Activated CD4-positive, alpha-beta T cell treated with anti-CD3 and anti-CD28 coated beads, Interleukin-2, Interleukin-6, amounts not matched to agents 100 ng/mL and 50 ng/mL, durations not matched to agents 16 hours and 8 hours (primary cell): ENCODE measurements at places on chromosomes 12 and 14.

DNA sequence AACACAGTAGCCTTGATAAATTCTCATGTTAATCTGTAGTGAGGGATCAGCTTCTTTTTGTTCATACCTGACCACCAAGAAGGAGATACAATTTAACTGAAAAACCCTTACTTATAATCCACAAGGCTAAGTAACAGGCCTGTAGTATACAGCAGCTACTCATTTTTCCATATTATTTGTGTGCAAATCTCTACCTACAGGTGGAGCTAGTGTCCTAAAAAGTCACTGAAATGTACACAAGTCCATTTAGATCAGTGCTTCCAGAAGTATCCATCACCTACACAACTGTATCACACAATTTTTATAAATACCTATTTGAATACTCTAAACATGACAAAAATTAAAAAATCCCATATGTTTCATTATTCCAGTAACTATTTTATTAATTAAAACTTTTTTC lies 173.2 kb downstream of the SLC35F4 start:
- DNase-seq: peak; percentile 28

DNA sequence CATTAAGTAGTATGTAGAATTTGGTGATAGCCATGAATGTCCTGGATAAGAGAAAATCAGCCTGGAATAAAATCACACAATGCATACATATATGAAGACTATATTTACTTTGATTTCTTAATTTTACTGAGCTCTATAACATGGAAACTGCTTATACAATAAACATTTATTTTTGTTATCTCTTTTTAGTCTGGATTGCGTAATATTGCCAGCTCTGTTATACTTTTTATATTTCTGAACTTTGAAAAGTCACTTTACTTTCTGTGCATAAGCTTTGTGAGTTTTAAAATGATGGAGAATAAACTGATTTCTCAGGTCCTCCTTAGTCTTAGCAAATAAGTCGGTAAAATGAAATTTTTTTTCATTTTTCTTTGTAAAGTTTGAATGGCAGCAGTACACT lies 19.2 kb upstream of the ABCD2 start:
- DNase-seq: no peak

DNA sequence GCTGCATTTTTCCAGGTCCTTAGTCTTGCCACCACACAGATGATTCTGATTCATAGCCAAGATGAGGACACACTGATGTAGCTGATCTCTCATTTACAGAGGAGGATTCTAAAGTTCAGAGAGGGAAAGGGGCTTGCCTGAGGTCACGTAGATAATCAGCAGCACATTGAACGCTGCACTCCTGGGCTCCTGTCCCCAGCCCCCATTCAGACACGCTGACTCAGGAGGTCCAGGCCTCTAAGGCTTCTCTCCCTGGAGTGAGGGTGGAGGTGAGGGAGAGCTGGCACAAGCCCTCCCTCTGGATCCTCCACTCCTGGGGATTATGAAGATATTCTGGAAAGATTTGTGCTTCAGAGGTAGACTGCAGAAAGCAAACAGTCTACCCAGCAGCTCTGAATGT lies 10.3 kb downstream of the NFATC4 start:
- DNase-seq: no peak

GRCh38 chr12:102331419-102331818 lies 133.8 kb upstream of the PMCH start:
- no peak for DNase-seq

- no peak for DNase-seq
These were observed 30.6 kb upstream of the LMO3 start for GRCh38 chr12:16636435-16637055.

DNA sequence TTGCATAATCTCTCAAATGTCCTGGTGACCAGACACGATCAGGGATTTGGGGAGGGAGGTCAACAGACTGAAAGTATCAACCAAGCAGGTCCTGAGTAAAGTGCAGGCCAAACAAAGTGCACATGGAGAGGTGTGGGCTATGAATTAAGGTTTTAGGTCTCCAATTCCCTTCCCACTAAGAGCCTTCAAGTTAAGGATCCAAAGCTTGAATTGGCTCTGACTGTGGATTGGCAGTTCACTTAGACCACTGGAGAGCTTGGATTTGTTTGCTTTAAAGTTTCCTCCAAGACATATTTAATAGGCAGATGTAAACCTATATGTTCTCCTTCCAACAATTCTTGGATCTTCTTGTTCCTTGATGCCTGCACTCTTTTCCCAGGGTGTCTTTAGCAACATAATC lies 129.6 kb upstream of the IGF1 start:
- DNase-seq: no peak

- DNase-seq: no peak
These were observed 46.8 kb upstream of the EIF5 start for GRCh38 chr14:103286968-103287850.

- peak; percentile 85 for DNase-seq
These were observed 391.2 kb downstream of the RAD51B start for GRCh38 chr14:68210729-68211299.

- DNase-seq: no peak
These were observed 168.6 kb downstream of the KITLG start for GRCh38 chr12:88411689-88412088.

- DNase-seq: peak; percentile 87
These were observed 50.3 kb upstream of the SRSF5 start for GRCh38 chr14:69716478-69717187.

GRCh38 chr12:12141000-12141399 lies 70.3 kb downstream of the BCL2L14 start:
- DNase-seq: no peak

GRCh38 chr12:52151153-52151836 lies 40.5 kb downstream of the KRT80 start:
- no peak for DNase-seq

DNA sequence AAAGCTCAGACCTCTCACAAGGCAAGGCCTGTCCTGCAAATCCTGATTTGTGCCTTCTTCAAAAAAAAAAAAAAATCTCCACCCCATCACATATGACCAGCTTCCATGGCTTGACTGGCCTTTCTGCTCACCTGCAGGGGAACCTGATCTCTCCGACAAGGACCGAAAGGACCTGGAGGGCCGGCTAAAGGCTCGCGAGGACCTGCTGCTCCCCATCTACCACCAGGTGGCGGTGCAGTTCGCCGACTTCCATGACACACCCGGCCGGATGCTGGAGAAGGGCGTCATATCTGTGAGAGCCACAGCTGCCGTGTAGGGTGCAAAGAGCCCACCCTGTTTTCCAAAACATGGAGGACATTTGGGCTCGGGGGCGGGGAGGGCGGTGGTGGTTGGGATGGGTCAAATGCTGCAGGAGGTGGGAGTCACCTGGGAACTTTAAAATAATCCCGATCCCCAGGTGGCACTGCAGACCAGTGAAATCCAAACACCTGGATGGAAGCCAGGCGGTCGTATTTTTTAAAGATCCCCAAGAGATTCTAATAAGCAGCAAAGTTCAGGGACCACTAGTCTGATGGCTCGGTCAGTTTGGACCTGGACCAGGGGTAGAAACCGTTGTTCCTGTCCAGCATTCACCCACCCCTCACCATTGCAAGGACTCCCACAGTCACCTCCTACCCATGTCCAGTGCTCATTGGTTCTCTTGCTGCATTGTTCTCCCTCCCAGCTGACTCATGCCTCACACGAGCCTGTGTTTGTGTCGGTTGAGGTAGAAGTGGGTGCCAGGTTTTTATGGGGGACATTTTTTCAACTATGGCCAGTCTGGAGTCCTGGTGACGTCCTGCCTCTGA lies 44.8 kb downstream of the FOXN4 start:
- DNase-seq: peak; percentile 71

- DNase-seq: no peak
These were observed 585 bp upstream of the TEAD4 start for GRCh38 chr12:2958432-2959191.

- peak; percentile 90 for DNase-seq
These were observed 1.8 kb downstream of the IGFBP6 start for GRCh38 chr12:53099071-53099882.

DNA sequence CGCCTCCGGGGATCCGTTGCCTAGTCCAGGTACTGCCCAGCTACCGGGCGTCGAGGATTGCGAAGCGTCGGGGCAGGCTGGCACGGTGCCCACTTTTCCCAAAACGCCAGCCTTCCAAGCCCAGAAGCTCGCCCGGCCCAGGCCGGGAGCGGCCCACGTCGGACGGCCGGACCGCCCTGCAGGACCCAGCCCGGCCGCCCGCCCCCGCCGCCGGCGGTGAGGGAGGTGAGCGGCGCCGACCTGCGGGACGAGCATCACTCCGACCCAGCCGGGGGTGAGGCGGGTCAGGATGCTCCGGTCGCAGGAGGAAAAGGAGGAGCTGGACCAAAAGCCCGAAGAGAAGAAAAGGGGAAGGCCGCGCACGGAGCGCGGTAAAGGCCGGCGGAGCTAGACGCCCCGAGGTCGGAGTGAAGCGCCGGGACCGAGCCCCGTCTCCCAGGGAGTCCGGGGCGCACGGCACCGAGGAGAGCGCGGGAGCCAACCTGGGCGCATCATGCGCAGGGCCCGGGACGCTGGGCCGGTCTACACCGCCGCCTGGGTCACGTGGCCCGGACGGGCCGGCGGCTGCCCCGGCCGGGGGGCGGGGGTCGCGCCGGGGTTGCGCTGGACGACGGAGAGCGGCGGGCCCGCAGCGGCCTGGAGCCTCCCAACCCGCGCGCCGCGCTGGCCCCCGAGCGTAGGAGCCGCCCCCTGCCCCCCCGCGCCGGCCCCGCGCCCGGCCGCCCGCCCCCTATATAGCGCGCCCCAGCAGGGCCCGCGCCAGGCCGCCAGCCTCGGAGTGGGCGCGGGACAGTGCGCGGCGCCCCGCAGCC lies at the start of gene AQP5:
Gene AQP5 (plus strand): TSS at position 762 of the 812 bp plus-strand sequence. CDS start 146 bp downstream, outside the sequence.
- DNase-seq: no peak

- DNase-seq: no peak
These were observed 355.8 kb upstream of the DCN start for GRCh38 chr12:91538418-91538817.

- DNase-seq: no peak
These were observed 423.2 kb downstream of the ATP23 start for GRCh38 chr12:58364389-58365086.

DNA sequence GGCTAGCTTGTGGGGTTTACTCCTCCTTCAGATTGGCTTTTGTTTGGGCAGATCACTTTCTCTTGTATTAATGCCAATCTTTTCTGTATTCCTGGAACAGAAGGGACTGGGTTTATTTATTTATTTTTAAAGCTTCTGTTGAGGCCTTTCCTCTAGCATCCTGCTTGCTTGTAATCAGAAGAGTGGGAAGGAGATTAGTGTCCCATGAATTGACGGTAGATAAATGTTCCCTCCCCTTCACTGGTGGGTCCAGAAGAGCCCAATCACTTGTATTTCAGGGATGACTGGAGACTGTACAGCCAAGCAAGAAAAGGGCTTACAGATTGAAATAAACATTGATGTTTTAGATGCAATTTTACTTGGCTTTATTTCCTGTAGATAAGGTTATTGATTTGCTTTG lies 71.0 kb downstream of the LIN52 start:
- no peak for DNase-seq
